ENCODE measurements at places on chromosomes 6 and 20.

DNA sequence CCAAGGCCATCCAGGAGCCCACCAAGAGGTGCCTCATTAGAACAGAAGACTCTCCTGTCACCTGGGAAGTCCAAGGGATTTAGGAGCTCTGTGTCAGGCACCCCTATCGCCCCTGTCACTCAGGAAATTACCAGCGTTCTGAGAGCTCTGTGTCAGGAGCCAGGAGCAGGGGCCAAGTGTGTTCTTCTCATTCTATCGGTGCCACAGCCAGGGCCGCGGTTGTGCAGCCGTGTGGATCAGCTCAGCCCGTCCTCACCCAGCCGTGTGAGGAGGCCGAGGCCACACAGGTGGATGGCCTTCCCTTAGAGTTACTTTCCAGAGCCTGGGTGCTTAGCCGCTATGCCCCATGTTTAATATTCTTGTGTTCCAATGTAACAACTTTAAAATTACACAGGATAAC is 9.8 kb downstream of the MTG2 start:
- no peak for DNase-seq

DNA sequence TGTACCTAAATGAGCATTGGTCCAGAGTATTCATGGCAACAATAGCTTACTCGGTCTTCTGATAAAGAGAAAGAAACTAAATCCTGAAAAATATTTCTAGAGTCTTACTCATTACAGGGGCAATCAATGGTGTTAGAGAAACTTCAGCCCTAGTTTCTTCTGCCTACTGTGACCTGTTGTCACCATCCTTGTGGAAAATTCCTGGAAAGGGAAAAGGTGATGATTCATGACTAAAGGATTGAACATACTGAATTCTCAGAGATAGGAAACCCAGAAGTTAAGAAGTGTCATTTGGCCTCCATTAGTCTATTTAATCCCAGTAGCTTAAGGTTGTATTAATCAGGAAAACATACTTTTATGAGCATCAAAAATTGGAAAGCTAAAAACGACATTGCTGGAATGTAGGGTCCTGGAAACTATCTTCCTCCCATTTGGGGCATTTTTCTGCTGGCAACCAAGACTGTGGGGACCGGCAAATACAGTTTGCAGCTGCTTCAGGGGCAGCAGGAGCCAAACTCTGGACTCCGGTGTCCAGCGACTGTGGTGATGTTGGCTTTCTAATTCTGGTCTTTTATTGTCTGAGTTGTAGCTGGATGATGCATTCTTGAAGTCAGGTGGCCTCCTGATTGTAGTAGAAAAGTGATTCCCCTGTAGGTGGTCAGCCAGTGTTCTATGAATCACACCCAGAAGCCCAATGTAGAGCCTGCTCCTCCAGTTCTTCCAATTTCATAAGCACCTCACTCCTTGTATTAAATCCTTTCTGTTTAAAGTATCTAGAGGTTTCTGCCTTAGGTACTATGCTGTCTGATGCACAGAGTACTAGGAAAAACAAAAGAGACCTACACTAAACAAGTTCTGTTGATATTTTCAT is 67.6 kb downstream of the LCA5 start:
- DNase-seq = no peak

DNA sequence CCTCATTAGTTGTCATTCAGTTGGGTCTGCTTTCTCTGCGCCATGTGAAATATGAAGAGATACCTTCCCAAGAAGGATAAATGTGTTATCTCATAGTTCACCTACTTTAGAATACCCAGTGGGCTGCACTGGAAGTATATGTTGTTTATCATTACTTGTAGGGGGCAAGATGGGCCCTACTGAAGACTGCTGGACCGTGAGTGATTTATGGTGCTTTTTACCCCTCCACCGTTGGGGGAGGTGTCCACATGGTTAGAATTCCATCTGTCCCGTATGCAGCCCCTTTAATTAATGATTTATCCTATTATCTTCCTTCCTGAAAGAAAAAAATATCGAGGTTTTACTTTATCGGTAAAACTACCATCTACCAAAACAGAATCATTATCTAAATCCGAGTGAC is 97.0 kb downstream of the TSHZ2 start:
- DNase-seq = no peak

DNA sequence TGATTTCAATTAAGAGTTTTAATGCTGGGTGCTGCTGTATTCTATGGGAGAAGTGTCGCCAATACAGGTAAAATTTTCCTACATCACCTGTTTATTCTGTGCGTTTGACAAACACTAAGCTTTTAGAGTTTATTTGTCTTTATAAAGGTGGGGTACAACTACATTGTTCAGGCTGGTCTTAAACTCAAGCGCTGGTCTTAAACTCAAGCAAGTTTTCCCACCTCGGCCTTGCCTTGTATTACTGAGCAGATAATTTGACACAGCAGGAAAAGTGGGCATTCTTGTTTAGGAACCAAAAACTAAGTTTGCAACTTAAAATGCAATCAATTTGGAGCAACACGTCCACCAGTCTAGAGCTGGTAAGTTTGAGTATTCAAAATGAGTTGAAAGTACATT is 112.9 kb upstream of the BTN3A2 start:
- DNase-seq = no peak

DNA sequence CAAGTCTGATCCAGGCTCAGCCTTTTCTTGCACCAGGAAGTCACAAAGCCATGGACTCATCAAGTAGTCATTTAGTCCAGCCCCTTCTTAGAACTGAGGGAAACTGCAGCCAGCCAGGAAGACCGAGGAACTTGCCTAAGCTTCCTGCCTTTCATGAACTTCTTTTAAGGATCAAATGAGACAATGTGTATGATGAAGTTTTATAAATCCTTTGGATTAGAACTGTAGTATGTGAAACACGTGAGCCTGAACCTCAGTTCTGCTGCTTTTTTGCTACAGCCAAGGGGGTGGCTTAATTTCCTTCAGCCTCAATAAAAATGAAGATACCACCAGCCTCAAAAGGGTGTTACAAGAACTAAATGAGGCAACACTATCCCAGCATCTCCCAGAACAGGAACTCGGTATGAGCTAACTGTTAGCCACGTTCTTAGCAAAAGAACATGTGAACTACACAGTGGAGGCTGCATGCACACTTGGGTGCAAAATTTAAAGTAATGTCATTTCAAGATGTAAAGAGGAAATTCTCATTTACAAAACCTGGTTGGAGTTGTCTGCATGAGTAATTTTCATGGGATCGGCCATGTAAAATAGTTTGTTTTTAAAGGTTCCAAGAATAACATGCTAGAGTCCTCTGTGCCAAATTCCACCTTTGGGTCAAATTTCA is 76.0 kb upstream of the TBC1D7 start:
- DNase-seq = no peak

- DNase-seq = no peak
Measured at GRCh38 chr20:57743450-57744095, 33.8 kb upstream of the PMEPA1 start.

Data from stimulated activated CD8-positive, alpha-beta memory T cell treated with anti-CD3 and anti-CD28 coated beads, Interleukin-15, amount 100 ng/mL, for 1 hour (primary cell).